ENCODE measurements at places on chromosomes 2 and 18.

DNA sequence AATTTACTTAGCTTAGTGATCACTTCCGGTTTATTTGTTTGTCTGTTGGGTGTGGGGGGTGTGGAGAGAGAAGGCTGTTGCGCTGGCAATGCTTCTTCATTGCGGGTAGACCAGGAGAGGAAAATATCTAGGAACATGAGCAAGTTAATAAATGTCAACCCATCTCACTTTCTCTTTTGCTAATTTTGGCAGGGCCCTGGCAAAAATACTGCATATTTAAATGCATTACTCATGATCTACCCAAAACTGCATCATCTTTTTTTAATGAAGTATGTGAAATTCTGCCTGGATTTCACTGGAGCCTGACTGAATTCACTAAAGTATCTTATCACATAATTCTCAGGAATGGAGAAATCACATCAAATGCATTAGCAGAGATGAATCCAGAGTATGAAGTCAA lies 1131.0 kb upstream of the NXPH2 start:
- no peak for DNase-seq

DNA sequence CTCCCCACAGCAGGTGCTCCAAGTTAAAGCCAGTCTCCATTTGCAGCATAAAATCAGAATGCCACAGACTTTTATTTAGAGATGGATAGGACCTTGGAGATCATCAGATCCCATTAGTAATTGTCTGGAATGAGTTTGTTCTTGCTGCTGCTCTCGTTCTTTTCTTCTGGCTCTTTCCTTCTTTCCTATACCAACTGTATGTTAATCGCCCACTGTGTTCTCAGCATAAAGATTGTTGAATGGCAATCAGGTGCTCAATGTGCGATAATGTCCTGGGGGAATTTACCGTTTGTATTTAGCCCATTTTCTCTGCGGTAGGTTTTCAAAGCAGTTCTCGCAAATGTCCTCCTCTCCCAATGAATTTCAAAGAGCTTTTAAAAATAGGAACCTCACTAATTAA lies 3.3 kb downstream of the GPR39 start:
- DNase-seq: no peak

DNA sequence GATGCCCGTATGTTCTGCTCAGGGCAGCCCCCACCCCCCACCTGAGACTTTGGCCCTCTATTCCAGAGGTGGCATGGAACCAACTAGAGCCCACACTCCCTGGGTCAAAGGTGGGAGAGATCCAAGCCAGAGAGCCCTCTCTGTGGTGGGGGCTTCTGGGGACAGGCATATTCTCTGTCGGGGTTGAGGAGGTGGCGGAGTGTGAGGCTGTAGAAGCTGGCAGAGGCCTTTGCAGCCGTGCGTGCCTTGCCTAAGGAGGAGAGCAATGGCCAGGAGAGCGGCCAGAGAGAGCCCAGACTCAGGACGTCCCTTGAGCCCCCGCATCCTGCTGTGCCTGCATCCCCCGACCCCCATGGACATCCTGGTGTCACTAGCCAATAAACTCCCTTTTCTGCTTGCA lies 79.2 kb upstream of the HPCAL1 start:
- no peak for DNase-seq

DNA sequence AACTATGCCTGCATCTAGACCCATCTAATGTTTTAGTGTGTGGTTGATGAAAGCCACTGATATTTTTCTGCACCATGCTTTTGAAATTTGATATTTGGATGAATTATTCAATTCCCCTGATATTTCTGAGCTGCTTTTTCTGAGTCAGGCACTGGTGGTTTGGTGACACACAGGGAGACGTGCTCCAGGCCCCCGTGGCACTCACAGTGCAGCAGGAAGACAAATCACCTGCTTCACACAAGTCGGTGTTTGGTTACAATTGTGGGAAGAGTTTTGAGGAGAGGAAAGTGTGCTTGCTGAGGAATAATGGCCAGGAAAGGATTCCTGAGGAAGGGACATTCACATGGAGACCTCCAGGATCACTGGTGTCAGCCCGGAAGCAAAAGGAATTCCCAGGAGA lies 179.7 kb downstream of the ACKR3 start:
- DNase-seq: no peak

DNA sequence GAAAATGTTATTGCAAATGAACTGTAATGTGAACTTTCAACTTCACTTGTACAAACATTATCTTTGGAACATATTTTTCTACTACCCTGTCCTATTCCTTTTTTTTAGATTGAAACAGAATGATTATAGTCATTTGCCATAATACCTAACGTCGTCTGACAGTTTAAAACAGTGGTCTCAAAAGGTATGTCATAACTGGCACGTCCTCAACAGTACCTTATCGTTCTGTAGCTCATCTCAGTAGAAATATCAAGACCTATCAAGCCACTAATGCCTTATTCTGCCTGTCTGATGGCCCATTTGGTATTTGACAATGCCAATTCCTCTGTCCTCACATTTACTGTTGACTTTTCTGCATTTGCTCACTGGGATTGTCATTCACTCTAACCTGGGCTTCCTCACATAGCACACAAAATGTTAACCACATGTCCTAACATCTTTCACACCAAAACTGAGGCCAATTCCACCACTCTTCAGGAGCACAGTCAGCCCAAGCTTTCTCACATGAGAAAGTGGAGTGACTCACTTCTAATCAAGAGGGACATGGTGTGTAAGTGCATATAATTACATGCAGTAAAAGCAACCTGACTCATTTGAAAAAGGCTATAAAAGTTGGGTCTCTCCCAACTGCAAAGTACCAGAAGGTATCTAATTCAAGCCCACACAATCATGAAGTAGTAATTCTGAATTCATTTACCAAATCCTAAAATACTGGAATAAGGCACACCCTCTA lies 34.8 kb downstream of the DNER start:
- no peak for DNase-seq

- DNase-seq: no peak
Measured at GRCh38 chr2:15147591-15147990, 413.5 kb downstream of the NBAS start.

DNA sequence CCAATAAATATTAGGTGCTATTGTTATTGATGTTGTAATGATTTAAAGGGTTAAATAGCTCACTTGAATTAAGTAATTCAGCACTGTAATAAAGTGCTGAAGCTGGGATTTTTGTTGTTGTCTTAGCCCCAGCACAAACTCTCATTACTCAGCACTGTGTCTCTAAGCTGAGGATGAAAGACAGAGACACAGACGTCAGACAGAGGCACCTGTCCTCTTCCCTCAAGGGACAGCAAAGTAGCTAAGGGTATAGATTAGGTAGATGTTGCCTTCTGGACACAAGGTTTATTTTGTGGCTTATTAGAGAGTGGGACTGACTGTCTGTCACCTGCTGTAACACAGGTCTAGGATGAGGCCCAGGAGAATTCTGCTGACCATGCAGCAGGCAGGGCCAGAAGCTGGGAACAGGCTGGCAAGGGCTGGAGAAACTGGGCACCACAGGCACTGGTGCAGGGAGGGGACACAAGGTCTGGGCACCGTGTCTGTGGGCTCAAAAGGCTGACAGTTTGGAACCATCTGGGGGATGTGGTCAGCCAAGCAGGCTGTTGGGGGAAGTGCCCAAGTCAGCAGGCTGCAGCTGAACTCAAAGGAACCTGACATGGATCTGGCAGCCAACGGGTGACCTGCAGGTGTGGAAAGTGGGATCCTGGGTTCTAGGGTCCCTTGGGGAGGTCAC lies 20.0 kb upstream of the PTPN4 start:
- DNase-seq: no peak

DNA sequence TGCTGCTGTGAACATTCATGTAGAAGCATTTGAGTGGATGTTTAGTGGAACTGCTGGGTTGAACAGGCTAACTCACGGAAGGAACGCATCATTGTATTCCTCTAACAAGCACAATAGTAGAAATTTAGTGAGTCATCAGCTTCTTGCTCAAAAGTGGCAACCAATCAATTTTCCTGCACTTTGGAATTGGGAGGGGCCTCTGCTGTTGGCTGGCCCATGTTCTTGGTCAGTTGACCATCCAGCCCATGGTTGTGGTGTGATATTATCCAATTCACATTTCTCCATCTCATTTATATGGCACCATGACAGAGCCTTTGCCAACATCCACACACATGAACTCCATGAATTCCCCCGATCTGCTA lies 95.0 kb downstream of the TNFRSF11A start:
- peak; percentile 39 for DNase-seq

- no peak for DNase-seq
Measured at GRCh38 chr2:182220335-182220734, 206.5 kb downstream of the PDE1A start.

GRCh38 chr2:104856086-104856972 lies 2.4 kb downstream of the POU3F3 start:
- no peak for DNase-seq

- DNase-seq: no peak
Measured at GRCh38 chr2:24855726-24856125, 62.5 kb downstream of the CENPO start.

DNA sequence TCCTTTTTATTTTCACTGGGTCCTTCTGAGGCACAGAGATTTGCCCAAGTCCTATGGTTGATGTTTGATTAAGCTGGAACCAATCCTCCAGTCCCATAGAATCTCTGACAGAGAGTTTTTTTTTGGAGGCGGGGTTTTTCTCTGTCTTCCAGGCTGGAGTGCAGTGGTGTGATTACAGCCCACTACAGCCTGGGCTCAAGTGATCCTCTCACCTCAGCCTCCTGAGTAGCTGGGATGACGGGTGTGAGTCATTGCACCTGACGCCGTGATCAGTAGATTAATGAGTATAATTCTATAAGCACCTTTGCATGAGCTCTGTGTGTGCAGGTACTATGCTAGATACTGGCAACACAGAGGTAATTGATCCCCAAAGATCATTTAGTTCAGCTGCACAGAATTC lies 15.3 kb upstream of the TRPM8 start:
- no peak for DNase-seq

DNA sequence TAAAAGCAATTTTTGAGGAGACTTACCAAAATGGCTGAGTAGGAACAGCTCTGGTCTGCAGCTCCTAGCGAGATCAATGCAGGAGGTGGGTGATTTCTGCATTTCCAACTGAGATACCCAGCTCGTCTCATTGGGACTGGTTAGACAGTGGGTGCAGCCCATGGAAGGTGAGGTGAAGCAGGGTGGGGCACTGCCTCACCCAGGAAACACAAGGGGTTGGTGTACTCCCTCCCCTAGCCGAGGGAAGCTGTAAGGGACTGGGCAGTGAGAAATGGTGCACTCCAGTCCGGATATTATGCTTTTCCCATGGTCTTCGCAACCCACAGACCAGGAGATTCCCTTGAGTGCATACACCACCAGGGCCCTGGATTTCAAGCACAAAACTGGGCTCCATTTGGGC lies 419.0 kb downstream of the NUP35 start:
- DNase-seq: no peak

- DNase-seq: no peak
Measured at GRCh38 chr18:35581898-35582641, 530 bp downstream of the GALNT1 start.

DNA sequence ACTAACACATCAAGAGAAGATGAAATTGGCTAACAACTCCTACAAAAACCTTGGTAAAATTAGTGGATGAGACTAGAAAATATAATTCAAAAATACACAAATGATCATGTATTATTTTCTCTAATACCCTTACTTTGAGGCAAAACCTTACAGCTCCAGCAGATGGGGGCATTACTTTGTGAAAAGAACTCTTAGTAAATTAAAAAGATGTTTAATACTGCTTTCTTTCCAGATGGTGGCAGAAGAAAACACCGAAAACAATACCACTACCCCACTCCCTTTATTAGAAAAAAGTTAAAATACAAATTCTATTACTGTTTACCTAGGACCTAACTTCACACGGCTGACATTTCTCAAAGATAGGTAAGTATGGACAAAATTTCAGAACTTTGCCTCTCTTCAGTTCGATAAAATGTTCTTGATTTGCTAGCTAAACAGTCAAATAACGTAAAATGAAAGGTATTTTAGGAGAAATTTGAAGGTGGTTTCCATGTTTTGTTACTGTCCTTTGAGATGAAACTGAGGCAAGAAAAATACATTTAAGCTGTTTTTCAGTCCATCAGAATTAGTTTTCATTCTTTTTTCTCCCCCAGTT lies 30.6 kb downstream of the ORC4 start:
- DNase-seq: peak; percentile 21

DNA sequence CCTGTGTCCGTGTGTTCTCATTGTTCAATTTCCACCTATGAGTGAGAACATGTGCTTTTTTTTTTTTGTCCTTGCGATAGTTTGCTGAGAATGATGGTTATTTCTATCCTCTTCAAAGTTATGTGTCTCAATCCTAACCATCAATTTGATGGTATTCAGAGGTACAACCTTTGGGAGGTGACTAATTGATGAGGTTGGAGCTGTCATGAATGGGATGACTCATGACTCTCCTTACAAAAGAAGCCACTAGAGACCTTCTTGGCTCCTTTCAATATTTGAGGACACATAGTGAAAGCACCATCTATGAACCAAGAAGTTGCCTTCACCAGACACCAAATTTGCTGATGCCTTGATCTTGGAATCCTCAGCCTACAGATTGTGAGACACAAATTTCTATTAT lies 677.1 kb upstream of the DDX18 start:
- no peak for DNase-seq

GRCh38 chr2:68715353-68716041 lies 19.1 kb upstream of the ARHGAP25 start:
- peak; percentile 66 for DNase-seq

DNA sequence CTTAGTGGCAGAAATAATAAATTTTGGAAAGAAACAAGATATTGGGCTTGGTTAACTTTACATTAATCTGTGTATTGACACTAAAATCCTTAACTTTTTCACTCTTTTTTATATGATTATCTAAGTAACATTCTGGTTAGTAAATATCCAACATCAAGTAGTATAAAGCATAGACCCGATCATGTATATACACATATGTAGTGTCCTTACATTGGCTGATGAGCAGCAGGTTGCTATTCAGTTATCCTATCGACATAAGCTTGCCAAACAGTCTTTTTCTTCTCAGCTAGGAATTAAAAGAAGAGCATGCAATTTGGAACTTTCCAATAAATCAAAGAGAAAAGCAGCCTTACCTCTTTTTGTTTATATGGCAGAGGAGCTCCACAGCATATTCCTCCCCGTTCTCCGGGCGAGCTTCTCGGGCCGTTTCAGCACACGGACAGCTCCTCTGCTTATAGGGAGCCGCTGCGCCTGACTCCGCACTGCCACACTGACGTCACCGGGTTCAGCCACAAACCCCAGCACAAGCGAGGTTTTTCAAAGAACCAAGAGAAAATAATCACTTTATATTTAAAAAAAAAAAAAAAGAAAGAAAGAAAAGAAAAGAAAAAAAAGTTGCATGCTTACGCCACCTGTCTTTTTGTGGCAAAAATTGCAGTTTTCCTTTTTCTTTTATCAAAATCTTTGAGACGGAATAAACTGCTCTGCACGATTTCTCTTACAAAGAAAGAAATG lies at the start of gene SCG2:
SCG2 (minus strand) TSS at position 430 of the 735 bp plus-strand sequence. CDS start 3,079 bp downstream, outside the sequence.
- DNase-seq: peak; percentile 36

- no peak for DNase-seq
Measured at GRCh38 chr2:109563980-109564550, 49.7 kb downstream of the SEPTIN10 start.

DNA sequence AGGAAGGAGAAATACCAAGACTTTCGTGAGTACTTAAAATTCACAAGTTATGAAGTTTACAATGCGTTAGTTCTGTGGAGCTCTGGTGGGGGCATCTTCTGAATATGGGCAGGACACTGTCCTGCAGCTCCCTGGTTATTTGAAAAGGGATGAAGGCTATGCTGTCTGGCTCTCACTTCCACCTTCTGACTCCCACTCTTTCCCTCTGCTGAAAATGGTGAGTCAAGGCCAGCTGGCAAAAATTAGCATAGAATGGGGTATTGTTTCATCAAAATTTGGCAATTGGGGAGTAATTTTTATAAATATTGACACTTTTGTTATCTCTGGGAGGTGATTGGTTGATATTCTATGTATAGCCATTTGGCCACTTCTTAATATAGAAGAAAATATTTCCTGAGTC lies 177.4 kb downstream of the PARD3B start:
- no peak for DNase-seq

Data from activated CD4-positive, alpha-beta T cell treated with anti-CD3 and anti-CD28 coated beads, Interleukin-2, amount 50 U/mL, for 16 hours (primary cell).